Tibial artery (tissue), 4 donors: ENCODE measurements at places on chromosomes 12 and 14.

DNA sequence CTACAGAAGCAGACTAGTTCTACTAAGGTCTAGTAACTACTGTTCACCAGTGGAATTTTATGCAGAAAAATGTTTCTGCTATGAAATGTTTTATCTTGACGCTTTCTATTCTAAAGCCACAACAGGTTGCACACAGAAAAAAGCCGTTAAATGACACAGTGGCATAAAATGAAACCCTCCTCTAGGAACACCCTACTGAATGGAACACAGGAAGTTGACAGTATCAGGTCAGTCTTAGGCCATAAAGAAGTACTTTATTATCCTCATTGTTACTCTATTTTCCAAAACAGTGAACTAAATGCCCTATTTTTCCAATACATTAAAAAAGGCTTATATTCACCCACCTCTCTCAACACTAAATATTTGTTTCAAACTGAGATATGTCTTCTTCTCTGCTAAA, 21.9 kb downstream of the EPS8 start:
- no peak for DNase-seq

DNA sequence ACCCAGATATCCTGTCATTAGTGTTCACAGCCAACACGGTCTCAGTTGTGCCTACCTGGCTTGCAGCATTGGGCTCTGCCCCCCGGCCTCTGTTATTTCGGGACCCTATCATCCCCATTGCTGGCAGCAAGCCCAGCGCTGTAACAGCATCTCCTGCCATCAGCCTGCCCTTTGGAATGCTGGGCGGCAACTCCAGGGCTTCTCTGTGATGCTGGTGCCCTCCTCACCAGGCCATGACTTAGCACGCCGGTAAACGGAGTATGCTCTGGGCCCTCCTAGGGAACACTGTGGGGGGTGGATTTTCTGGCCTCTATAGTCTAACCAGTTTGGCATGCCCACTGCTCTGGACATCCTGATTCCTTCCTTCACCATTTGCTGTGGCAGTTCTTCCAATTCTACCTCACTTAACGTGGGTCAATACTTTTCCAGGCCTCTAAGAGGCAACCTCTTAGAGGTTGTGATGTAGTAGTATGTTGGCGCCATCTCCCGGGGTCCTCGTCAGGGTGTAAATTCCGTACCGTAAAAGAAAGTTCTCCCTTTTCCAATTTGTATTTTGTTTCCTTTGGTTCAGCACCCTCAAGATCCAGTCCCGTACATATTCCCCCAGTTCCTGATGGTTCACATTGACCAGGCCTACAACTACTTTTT, 80.0 kb downstream of the SINHCAF start:
- no peak for DNase-seq

DNA sequence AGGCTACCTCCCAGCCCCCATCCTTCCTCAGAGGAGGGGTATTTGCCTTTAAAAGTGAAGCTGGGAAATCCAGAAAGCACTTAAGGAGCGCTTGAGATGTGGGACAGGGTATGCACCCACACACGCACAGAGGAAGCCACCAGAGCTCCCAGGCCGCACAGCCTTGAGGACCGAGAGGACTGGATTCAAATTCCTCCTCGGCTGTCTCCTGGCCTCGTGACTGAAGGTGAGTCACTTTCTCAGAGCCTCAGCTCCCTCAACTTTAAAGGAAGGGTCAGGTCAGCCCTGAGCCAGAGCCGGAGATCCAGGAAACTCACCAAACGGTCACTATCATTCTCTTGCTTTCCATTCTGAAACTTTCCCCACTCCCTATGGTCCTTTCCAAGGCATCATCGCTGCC, 37.6 kb downstream of the BCL11B start:
- DNase-seq = no peak

DNA sequence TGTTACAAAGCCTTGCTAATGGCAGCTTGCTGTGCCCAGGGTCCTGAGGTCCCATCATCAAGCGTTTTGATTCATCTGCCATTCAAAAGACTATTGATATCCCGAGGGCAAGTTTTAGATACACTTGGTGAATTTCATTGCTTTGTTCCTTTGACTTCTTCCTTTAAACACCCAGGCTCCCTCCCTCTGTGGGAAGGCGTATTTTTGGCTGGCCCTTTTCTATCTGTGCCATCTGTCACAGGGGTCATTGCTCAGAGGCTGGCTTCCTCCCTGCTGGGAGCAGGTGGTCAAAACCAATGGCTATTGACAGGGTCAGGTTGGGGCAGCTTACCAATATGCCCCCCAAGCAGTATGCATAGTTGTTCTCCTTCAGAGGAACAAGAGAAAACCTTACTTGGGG, 40.0 kb downstream of the SCN8A start:
- no peak for DNase-seq

- no peak for DNase-seq
These were observed 256.6 kb downstream of the PRKD1 start for GRCh38 chr14:29671034-29671433.

DNA sequence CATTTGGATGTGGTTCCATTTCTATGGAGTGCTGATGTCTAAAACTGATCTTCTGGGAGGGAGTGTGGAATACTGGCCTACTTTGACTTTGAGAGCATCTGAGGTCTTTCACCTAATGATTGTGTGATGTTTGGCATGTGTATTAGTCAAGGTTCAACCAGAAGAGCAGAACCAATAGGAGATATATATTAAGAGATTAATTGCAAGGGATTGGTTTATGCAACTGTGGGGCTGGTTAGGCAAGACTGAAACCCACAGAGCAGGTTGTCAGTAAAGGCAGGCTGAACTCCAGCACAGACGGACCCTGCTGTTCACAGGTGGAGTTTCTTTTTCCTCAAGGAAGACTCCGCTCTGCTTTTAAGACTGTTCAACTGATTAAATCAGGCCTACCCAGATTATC, 11.6 kb downstream of the BMAL2 start:
- DNase-seq = no peak

DNA sequence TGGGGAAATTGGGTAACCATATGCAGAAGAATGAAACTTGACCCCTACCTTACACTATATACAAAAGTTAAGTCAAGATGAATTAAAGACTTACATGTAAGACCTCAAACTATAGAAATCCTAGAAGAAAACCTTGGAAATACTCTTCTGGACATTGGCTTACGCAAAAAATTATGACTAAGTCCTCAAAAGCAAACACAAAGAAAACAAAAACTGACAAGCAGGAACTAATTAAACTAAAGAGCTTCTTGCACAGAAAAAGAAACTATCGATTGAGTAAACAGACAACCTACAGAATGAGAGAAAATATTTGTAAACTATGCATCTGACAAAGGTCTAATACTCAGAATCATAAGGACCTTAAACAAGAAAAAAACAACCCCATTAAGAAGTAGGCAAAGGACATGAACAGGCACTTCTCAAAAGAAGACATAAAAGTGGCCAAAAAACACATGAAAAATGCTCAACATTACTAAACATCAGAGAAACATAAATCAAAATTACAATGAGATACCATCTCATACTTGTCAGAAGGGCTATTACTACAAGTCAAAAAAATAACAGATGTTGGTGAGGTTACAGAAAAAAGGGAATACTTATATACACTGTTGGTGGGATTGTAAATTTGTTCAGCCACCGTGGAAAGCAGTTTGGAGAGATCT, 37.0 kb upstream of the CFAP54 start:
- no peak for DNase-seq
